ENCODE measurements at places on chromosomes 4 and X. TPM values are rescaled to one million over a fixed set of nuclear protein-coding genes. Genes with fewer than 3 reads are reported as not detected.

Gene CACNA1F
- 0.47 TPM for total RNA-seq

Gene PRDM5
- total RNA-seq: 7.6 TPM

Gene CTAG1B
- total RNA-seq: not detected

GRCh38 chrX:46918434-46918833 lies 6.2 kb downstream of the JADE3 start:
- DNase-seq: no peak

DNA sequence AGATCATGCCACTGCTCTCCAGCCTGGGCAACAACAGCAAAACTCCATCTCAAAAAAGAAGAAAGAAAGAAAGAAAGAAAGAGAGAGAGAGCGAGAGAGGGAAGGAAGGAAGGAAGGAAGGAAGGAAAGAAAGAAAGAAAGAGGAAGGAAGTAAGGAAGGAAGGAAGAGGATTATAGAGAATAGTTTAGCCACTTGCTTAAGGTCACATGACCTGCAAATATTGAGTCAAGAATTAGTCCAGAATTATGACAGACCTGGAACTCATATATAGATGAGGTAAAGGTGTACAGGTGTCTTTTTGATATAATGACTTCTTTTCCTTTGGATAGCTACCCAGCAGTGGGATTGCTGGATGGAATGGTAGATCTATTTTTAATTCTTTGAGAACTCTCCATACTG lies 25.6 kb upstream of the ANTXR2 start:
- DNase-seq: no peak

DNA sequence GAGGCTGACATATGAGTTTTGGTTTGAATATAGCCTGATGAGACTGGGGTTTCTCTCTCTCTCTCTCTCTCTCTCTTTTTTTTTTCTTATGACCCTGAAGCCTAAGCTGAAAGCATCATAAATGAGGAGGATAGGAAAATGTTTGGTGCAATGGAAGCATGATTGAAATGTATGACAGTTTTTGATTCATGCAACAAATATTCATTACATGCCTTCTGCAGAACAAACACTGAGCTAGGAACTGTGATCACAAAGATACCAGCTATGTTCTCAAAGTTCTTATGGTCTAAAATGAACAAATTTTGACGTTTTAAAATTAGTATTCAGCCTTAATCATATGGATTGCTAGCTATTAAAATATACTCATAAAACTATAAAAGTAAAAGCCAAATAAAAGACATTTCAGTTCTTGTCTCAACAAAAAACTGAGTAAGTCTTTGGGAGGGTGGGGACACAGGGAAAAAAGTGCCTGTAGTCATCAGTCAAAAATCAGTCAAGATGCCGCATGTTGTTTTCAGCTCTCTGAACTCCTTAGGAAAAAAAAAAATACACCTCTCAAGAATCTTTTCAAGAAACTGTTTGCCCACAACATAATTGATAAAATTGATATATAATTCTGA lies 57.2 kb downstream of the NKX6-1 start:
- DNase-seq: no peak

DNA sequence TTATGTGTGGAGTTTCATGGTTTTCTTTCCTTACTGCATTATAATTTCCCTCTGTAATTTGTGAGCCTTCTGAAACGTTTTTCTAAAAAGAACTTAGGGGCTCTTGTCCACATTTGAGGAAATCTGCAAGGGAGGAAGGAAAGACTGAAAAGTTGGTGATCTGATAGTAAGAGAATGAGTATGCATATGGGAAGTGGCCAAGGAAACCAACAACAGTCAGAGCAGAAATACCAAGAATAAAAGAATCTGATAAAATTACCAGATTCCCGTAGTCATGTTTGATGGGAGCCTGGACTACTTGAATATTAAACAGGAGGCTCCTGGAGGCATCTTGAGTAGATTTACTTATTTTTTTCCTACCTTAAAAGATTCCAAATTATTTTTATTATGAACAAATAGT lies 50.1 kb downstream of the MEPE start:
- DNase-seq: no peak
